ENCODE measurements at places on chromosomes 3 and 15. TPM values are rescaled to one million over a fixed set of nuclear protein-coding genes. Genes with fewer than 3 reads are reported as not detected.

- H3K27ac ChIP-seq = no peak overlapping the region
- H3K27me3 ChIP-seq = no peaks in the 10 kb centered on the region
- no peak overlapping the region for H3K4me3 ChIP-seq
- H3K36me3 ChIP-seq = no peaks in the 10 kb centered on the region
- no peaks in the 10 kb centered on the region for H3K4me1 ChIP-seq
These were observed 21.6 kb downstream of the MTHFS start for GRCh38 chr15:79875213-79875612.

GRCh38 chr3:11643201-11643603 lies 513 bp downstream of the VGLL4 start:
- H3K4me3 ChIP-seq = peak overlapping the region; percentile 71
- peaks cover 5% of the 10 kb centered on the region for H3K4me1 ChIP-seq
- peak overlapping the region; percentile 57 for H3K27ac ChIP-seq
- no peaks in the 10 kb centered on the region for H3K27me3 ChIP-seq
- no peaks in the 10 kb centered on the region for H3K36me3 ChIP-seq

- no peak for DNase-seq
- no peak overlapping the region for H3K4me3 ChIP-seq
- H3K36me3 ChIP-seq = no peaks in the 10 kb centered on the region
- H3K27ac ChIP-seq = no peak overlapping the region
- H3K27me3 ChIP-seq = no peaks in the 10 kb centered on the region
These were observed 45.0 kb upstream of the PCSK6 start for GRCh38 chr15:101534376-101534970.

- H3K4me3 ChIP-seq = no peak overlapping the region
- DNase-seq = no peak
- H3K27ac ChIP-seq = no peak overlapping the region
- H3K27me3 ChIP-seq = no peaks in the 10 kb centered on the region
These were observed 2.7 kb downstream of the ZNF654 start for GRCh38 chr3:88061746-88062145.

- H3K4me1 ChIP-seq = no peaks in the 10 kb centered on the region
- no peaks in the 10 kb centered on the region for H3K36me3 ChIP-seq
- H3K4me3 ChIP-seq = no peak overlapping the region
- no peak for DNase-seq
These were observed 235.3 kb upstream of the MRPL3 start for GRCh38 chr3:131738095-131738494.

DNA sequence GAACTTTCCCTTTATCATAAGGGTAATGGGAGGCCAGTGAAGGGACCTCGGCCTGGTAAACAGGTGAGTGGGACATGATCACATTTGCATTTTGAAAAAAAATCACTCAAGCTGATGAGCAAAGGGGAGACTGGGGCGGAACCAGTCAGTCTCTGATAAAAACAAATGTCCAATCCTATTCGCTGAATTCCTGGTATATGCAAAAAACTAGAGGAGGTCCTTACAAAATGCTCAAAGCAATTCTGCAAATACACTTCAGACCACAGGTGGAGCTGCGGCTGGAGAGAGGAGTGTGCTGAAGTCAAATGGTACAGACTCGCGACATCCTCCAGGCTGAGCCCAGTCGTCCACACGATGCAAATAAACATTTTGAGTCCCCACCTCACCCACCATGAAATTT lies 166.7 kb downstream of the FOXP1 start:
- no peaks in the 10 kb centered on the region for H3K27me3 ChIP-seq
- H3K27ac ChIP-seq = no peak overlapping the region
- H3K4me3 ChIP-seq = no peak overlapping the region
- no peaks in the 10 kb centered on the region for H3K36me3 ChIP-seq
- DNase-seq = no peak
- H3K4me1 ChIP-seq = peaks cover 1% of the 10 kb centered on the region

DNA sequence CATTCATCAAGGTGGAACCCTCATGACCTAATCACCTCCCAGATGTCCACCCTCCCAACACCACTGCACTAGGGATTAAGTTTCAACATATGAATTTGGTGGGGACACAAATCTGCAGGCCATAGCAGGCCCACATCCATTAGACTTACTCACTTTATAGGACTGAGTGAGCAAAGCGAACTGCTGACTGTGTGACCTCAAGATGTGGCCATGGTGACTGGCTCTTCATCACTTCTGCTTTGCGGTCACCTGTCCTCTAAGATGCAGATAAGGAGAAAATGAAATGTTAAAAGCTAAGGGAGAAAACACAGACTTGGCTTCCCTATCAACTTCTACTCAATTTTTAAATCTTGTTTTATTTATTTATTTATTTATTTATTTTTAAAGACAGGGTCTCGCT lies 14.5 kb upstream of the DCP1A start:
- H3K36me3 ChIP-seq = no peaks in the 10 kb centered on the region
- H3K27me3 ChIP-seq = no peaks in the 10 kb centered on the region
- H3K4me1 ChIP-seq = no peaks in the 10 kb centered on the region
- H3K4me3 ChIP-seq = no peak overlapping the region

GRCh38 chr15:80620931-80621330 lies 74.2 kb upstream of the ABHD17C start:
- no peak overlapping the region for H3K4me3 ChIP-seq
- H3K27me3 ChIP-seq = no peaks in the 10 kb centered on the region
- DNase-seq = no peak

DNA sequence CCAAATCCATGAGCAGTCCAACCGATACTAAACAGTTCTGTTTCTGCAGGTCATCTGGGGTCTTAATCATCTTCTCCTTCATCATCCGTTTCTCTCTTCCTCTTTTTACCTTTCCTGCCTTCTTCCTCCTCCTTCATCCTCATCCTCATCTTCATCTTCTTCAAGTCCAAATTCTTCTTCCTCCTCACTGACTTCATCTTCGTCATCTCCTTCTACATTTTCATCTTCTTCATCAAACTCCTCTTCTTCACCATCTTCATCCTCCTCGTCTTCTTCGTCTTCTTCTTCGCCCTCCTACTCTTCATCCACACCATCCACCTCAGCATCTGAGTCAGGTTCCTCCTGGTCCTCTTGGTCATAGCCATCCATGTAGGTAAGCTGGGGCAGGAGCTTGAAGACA lies 14.2 kb upstream of the COMMD4 start:
- no peak for DNase-seq
- H3K4me1 ChIP-seq = no peaks in the 10 kb centered on the region
- no peak overlapping the region for H3K4me3 ChIP-seq
- H3K36me3 ChIP-seq = no peaks in the 10 kb centered on the region
- H3K27me3 ChIP-seq = no peaks in the 10 kb centered on the region

DNA sequence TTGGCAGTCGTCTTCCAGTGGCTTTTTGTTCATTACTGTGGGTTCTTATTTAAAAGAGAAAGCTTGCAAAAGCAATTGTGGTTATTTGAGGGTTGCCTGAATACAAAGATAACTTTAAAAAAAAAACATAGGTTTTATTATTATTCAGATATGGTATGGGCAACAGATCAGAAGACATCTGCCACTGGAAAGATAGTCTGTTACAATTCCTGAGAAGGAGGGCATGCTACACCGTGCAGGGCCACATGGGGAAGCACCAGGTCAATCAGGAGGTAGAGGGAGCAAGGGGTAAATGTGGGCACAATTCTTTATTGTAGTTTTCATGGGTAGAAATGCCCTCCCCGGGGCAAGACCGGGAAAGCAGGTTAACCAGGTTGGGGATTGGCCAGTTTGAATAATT lies 46.5 kb downstream of the BBS4 start:
- H3K4me1 ChIP-seq = no peaks in the 10 kb centered on the region
- no peak overlapping the region for H3K4me3 ChIP-seq
- no peaks in the 10 kb centered on the region for H3K27me3 ChIP-seq

- peaks cover 2% of the 10 kb centered on the region for H3K36me3 ChIP-seq
- H3K4me1 ChIP-seq = no peaks in the 10 kb centered on the region
- no peak for DNase-seq
- H3K4me3 ChIP-seq = no peak overlapping the region
- no peak overlapping the region for H3K27ac ChIP-seq
These were observed 15.2 kb downstream of the GNAI2 start for GRCh38 chr3:50251220-50251619.

DNA sequence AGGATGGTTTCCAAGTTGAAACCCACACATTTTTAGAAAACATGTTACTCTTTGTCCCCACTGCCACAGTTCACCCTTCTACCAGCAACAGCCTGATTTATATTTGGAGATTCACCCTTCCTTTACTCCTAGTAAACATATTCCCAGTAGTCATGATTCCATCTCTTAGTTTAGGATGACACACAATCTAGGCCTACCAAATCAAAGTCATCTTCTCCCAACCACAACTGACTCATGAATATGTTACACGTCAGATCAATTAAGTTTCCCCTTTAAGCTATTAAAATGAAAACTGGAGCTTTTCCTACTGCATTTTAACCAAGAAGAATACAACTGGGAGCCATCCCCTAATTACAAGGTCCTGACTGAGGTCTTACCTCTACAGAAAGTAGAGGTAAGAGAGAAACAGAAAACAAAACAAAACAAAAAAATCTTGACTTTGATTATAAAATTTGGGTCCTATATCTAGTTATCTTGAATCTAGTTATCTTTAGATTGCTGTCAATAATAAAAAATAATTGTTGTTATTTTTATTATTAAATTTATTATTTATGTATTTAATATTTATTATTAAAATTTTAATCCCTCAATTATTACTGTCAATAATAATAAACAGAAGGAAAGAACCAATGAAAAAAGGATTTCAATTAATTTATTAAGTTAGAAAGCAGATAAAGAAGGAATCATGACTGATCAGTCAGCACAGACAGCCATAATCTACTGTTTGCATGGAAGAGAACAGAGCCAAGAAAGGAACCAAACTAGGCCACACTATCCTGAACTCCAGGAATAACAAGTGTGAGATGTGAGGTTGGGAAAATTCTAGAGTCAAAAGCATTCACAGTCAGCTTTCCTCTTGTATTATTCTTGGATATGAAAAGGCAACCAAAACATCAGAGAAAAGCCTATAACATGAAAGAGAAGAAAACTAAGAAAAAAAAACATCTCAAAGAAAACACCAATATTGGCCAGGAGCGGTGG lies 12.5 kb downstream of the DPH6 start:
- H3K36me3 ChIP-seq = no peaks in the 10 kb centered on the region
- peaks cover 5% of the 10 kb centered on the region for H3K4me1 ChIP-seq
- DNase-seq = no peak
- peak overlapping the region; percentile 43 for H3K27ac ChIP-seq

DNA sequence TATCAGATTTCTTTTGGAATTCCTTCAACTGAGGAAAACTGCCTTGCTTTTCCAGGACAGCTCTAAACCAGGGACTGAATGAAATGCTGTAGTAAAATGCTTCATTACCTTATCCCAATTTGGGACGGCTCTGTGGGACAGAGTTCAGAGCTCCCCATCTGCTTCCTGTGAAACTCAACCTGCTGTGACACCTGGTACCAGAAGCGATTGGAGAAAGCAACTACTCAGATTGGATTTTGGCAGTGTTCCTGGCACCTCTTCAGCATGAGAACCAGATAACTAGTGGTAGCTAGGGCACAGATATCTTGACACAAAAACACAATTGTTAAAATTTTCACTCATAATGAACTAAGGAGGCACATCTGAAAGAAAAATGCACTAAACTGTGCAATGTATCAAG lies 539.1 kb downstream of the SI start:
- H3K4me1 ChIP-seq = no peaks in the 10 kb centered on the region
- DNase-seq = no peak
- no peaks in the 10 kb centered on the region for H3K36me3 ChIP-seq
- H3K27ac ChIP-seq = no peak overlapping the region

DNA sequence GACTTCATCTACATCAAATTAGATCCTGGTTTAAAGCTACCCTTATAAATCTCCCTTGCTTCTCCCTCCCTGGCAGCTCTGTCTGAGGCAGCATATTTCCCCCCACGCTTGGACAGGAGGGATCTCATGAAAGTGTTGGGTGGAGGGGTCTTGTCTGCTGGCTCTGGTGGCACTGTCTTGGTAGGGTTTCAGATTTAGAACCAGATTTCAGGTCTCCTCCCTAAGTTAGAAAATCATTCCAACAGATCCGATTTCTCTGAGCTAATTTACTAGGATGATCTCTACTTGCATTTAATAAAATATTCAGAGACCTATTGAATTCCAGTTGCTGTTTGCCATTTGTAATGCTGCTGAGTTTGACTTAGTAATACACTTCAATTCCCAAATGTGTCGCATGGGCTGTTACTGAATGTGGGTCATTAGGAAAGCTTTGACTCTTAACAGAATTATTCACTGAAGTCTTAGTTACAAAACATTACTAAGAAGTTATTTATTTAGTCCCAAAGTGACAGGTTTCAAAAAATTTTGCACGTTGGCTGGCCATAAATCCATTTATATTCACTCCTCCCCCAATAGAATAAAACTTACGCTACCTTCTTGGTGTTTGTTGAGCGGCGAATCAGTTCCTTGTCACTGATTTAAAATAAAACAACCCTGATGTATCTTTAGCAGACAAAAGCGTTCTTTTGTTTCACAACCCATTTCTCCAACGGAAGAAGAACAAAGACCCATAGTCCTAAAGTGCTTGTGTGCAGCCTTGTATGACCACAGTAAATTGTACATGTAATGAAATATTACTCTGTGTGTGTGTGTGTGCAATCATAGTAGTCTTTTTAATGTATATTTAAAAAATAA lies 84.5 kb downstream of the TRAK1 start:
- H3K36me3 ChIP-seq = no peaks in the 10 kb centered on the region
- H3K4me1 ChIP-seq = no peaks in the 10 kb centered on the region
- no peak overlapping the region for H3K4me3 ChIP-seq
- DNase-seq = no peak

GRCh38 chr15:62085740-62086139 lies 19.0 kb downstream of the C2CD4A start:
- H3K4me1 ChIP-seq = no peaks in the 10 kb centered on the region
- DNase-seq = peak; percentile 58
- H3K4me3 ChIP-seq = no peak overlapping the region
- no peak overlapping the region for H3K27ac ChIP-seq

- no peak for DNase-seq
- H3K4me3 ChIP-seq = no peak overlapping the region
- H3K27me3 ChIP-seq = no peaks in the 10 kb centered on the region
These were observed 41.1 kb downstream of the CTXND1 start for GRCh38 chr15:80210611-80211573.

- H3K27me3 ChIP-seq = no peaks in the 10 kb centered on the region
- no peaks in the 10 kb centered on the region for H3K36me3 ChIP-seq
- no peaks in the 10 kb centered on the region for H3K4me1 ChIP-seq
- DNase-seq = no peak
- no peak overlapping the region for H3K4me3 ChIP-seq
These were observed 3.4 kb upstream of the SEMA3F start for GRCh38 chr3:50151728-50152127.

- H3K4me3 ChIP-seq = no peak overlapping the region
- no peaks in the 10 kb centered on the region for H3K4me1 ChIP-seq
- no peaks in the 10 kb centered on the region for H3K36me3 ChIP-seq
- DNase-seq = no peak
These were observed 12.1 kb downstream of the GAP43 start for GRCh38 chr3:115635406-115635805.

Gene PLSCR2
- total RNA-seq = 1.0 TPM

Gene TIMMDC1
- 64.0 TPM for total RNA-seq

Gene FEZF2
- total RNA-seq = not detected

Gene TMEM89
- total RNA-seq = not detected

Gene CELF6
- 1.9 TPM for total RNA-seq

Gene ANKRD34C
- 0.42 TPM for total RNA-seq

Gene CERS3
- total RNA-seq = not detected

Gene MAP3K13
- 28.7 TPM for total RNA-seq

Gene PLSCR5
- not detected for total RNA-seq

Gene SLC28A2
- not detected for total RNA-seq

Gene PYGO1
- total RNA-seq = 13.9 TPM

Gene STT3B
- 92.3 TPM for total RNA-seq

Measured in aorta (tissue), 5 donors.